ENCODE measurements at places on chromosomes 4 and X.

- no peak for DNase-seq
Measured at GRCh38 chr4:154610582-154610981, 1.9 kb downstream of the FGG start.

- no peak for DNase-seq
Measured at GRCh38 chr4:23305026-23305425, 584.8 kb downstream of the PPARGC1A start.

DNA sequence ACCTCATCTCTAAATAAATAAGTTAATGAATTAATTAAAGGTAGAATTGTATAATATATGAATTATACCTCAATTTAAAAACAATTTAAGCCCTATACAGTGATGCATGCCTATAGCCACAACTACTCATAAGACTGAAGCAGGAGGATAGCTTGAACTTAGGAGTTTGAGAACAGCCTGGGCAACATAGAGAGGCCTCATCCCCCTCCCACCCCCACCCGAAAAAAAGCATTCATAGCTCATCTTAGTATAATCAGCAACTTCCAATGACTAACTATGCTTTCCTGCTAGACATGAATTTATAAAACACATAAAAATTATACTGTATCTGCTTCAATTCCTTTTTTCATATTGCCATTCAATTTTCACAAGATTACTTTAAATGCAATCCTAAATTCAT lies 1.6 kb downstream of the LRBA start:
- no peak for DNase-seq

DNA sequence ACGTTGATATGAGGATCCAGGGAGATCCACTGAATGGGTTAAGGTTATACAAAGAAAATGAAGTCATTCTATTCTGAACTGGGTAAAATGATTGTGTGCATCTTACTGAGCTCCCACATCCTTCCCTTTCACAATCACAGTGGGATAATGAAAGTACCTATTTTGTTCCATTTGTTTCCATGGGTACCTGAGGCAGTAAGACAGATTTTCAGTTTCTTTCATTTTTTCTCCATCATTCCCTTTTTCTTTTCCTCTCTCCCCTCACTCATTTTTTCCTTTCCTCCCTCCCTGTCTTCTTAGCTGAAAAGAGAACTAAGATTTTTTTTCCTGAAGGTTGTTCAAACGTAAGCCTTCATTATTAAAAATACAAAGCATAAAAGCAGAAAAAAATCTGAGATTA lies 4.6 kb downstream of the GRIA2 start:
- DNase-seq = no peak

DNA sequence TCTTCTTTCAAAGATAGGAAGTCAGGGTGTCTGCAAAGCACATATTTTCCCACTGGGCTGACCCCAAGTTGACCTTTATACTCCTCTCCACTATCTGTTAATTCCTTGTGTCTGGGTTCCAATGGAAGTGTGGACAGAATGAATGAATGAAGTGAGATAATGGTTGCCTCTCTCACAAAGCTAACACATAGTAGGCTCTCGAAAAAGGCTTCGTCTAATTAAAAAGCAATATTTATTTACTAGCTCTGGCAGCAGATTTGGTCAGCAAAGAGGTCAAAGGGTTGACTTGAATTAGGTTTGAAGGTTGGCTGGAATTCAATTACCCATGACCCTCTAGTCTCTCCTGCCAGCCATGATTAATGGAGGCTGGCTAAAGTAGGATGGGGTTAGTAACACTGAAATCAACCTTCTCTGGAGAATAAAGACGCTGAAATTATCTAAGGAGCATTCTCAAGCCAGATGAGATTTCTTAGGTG lies 280.3 kb upstream of the KLF3 start:
- no peak for DNase-seq

DNA sequence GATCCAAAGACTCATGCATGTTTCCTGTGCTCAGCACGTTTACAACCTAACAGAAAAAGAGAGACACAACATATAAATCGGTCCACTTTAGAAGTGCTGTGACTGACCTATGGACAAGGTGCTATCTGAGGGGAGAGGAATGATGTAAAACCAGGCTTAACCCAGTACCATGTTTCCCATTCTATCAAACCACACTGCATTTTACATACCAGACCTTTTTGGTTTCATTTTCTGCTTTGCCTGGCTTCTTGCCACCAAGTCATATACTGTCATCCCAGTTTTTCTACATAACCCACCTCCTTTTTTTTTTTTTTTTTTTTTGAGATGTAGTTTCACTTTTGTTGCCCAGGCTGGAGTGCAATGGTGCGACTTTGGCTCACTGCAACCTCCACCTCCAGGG lies 82.2 kb downstream of the KLF8 start:
- no peak for DNase-seq

- no peak for DNase-seq
Measured at GRCh38 chrX:107936434-107936730, 45.8 kb downstream of the TEX13B start.

DNA sequence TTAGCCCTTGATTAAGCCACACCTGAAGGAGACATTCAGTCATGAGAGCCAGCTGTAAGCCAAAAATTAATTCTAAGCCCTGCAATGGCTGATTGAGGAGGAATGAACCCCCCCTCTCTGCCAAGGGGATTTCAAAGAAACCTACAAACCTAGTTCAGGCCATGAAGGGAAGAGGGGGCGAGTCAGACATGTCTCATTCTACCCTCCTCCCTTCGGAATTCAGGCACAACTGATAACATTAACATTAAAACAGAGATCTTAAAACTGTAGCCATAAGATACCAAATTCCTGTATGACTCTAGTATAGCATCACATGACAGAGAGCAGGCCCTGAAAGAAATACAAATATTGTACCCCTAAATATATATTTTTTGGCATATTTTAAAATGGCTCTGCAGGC lies 40.4 kb upstream of the AFAP1 start:
- no peak for DNase-seq

DNA sequence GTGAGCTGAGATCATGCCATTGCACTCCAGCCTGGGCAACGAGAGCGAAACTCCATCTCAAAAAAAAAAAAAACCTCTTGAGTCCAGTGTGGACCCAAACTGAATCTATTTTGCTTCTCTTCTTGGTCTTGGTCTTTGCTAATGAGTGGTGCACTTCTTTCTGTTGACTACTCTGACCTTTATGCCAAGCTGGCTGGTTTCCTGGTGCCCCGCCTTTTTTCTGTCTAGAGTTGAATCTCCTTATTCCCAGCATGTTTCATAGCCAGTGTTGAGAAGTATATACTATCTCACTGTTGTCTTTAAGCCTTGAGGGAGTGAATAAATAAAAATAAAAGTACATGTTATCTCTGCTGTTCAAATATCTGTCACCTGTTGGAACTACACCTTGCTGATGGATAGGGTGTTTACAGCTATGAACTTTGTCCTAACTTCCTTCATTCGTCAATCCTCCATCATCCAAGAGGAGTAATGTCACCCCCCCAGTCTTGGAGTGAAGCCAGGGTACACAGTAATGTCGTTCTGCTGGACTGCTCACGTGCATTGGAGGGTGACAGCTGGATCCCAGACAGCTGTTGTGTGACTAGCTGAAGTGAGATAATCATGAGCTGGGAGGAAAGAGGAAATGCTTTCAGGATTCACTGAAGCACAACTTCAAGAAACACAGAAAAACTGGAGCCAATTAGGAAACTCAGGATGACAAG lies 99.3 kb upstream of the PRKG2 start:
- peak; percentile 46 for DNase-seq

DNA sequence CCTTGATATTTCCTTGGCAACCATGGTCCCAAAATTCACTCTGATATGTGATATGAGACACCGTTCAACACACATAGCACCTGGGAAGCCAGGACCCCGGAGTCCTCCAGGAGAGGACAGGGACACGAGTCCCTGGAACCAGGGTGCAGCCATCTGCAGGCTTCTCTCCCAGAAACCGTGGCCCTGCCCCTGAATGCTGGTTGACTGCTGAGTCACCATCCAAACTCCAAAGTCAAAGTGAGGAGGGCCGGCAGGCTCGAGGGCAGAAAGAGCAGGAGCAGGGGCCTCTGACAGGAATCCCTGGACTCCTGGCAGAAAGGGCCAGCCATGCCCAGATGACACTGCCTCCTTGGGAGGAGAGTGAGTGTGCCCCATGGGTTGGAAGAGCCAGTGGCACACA lies 6.9 kb upstream of the PNMA6A start:
- no peak for DNase-seq

GRCh38 chrX:98350940-98351339 lies 1467.2 kb downstream of the RPA4 start:
- DNase-seq = no peak

- no peak for DNase-seq
Measured at GRCh38 chr4:33390976-33391375, 2670.8 kb downstream of the PCDH7 start.

- DNase-seq = no peak
Measured at GRCh38 chrX:41946989-41947612, 23.7 kb upstream of the CASK start.

- DNase-seq = peak; percentile 92
Measured at GRCh38 chr4:147103403-147103946, 157.8 kb upstream of the TTC29 start.

- peak; percentile 1 for DNase-seq
Measured at GRCh38 chr4:98092833-98093439, 50.3 kb downstream of the STPG2 start.

DNA sequence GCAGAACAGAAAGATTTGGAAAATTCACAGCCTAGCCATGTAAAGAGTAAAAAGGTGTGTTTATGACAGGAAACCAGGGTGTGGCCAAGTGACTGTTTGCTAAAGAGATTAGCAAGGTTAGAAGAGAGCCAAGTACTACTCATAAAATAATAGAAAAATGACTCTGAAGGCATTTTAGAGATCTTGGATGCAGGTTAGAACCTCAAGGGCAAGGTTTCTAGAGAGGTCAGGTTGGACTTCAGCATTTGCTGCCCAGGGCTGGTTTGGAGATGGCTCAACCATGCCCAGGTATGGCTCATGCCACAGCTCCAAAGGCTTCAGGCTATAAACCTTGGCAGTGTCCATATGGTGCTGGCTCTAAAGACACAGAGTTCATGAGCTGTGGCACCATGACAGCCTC lies 40.6 kb upstream of the ADGRA3 start:
- no peak for DNase-seq

DNA sequence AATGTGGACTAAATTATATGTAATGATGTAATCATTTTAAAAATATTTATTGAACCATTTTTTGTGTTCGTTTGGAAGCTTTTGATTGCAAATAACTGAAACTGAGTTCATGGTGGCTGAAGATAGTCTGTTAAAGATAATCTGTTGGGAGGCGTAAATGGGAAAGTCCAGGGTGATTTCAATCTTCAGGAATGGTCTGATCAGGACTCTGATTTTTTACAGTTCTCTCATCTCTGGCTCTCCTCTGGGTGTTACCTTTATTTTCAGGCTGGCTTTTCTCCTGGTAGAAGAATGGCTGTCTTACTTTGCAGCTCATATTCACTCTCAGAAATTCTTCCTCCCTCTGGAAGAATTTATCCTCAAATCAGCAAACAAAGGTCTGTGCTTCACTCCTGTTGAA lies 199.0 kb upstream of the LEF1 start:
- DNase-seq = no peak

DNA sequence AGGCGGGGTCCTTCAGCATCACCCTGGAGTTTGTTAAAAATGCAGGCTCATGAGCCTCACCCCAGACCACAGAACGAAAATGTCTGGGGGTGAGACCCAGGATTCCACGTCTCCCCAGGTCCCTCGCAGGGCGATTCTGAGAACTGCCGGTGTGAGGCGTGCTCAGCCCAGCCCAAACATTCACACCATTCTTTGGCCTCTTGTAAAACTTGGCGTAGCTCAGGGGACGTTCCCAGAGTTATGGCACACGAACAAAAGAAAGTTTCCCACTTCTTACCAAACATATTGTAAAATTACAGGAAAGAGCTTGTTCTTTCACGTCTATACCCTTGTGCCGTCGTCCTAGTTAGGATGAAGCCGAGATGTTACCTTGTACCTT lies 12.9 kb downstream of the CD99 start:
- DNase-seq = no peak

DNA sequence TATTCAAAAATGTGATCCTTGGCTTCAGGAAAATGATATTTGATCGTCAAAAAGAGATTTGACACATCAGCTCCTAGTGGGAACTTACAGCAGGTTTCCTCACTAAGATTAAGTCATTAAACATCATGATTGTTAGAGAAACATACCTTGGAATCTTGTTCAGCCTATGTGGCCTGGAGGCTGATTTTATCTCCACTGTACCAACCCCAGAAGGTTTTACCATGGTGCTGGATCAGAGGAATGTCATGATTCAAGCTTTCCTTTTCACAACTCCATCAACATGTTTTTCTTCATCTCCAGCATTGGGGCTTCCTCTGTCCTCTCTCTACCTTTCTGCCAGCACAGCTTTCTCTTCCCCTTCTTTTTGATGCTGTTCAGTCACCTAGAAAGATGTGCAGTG lies 68.4 kb upstream of the MID1IP1 start:
- no peak for DNase-seq

DNA sequence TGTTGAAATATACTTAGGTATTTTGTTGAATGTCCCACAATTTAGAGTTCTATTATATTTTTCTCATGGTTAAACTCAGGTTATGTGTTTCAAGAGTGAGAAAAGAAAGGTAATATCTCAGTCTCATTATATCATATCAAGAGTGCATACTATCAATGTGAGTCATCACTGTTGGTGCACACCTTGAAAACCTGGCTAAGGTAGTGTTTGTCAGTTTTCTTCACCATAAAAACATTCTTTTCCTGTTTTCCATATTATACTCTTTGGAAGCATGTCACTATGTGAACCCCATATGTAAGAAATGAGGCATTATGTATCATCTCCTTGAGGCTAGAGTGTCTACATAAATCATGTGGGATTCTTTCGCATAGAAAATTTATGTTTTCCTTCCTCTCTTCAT lies 307.6 kb upstream of the CTSO start:
- no peak for DNase-seq

- no peak for DNase-seq
Measured at GRCh38 chr4:53592122-53592521, 836 bp upstream of the LNX1 start.

GRCh38 chr4:10336471-10336870 lies 120.8 kb downstream of the ZNF518B start:
- DNase-seq = peak; percentile 51

- DNase-seq = no peak
Measured at GRCh38 chrX:147376601-147377422, 534.9 kb upstream of the FMR1 start.

- peak; percentile 1 for DNase-seq
Measured at GRCh38 chr4:79141530-79141929, 184.3 kb downstream of the NAA11 start.

- DNase-seq = no peak
Measured at GRCh38 chr4:152014280-152014679, 253.5 kb upstream of the GATB start.

GRCh38 chrX:155577682-155578081 lies 35.1 kb downstream of the TMLHE start:
- DNase-seq = no peak

- no peak for DNase-seq
Measured at GRCh38 chrX:149825424-149825823, 43.7 kb downstream of the MAGEA9 start.

- no peak for DNase-seq
Measured at GRCh38 chrX:142186103-142186502, 19.0 kb downstream of the MAGEC2 start.

- peak; percentile 46 for DNase-seq
Measured at GRCh38 chr4:152680988-152681603, 1.3 kb upstream of the TMEM154 start.

GRCh38 chr4:182604161-182604622 lies 313.0 kb downstream of the DCTD start:
- peak; percentile 6 for DNase-seq

Data from GM04504 (cell line).